ENCODE measurements at places on chromosomes 3 and 15.

DNA sequence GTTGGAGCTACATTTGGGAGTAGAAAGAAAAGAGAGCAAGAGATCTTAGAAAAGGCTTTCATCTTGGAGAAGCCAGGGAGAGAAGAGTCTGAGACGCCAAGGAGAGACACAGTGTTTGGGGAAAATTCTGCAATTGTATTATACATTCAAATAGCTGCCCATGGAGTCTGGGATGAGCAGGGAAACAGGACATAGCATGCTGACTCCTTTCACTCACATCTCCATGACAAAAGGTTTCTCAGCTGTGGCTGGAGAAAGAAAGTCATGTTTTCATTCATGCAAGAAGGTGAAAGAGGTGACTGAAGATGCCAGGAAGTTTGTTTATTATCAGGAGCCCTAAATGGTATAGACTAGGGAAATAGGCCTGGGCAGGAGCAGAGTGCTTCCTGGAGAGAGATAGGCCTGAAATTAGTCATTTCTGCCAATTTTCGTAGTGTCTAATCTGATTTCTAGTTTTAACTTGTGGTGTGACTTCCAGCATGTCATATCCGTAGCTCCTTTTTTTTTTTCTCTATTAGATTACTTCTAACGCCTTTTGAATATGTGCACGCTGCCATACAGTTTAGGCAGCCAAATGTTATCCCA is 34.1 kb downstream of the ACP3 start:
- DNase-seq, result no peak

- DNase-seq, result no peak
Observed at GRCh38 chr3:41276191-41276590, 76.9 kb downstream of the CTNNB1 start.

DNA sequence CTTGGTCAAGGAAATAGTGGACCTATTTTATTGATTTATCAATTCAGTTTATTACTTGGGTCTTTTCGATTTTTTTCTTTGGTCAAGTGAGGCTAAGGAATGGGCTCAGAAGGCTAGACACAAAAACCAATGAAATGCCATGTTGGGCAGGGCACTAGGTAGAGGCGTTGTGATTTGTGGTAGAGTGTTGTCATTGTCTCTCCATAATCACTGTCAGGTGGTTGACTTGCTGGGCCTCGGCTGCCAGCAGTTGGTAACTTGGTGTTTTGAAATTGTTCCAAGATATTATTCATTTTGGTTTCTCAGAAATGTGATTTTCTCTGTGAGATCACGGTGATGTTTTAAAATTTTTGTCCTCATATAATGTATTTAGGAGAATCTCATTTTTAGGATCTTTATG is 173.6 kb downstream of the KLHL25 start:
- no peak for DNase-seq

DNA sequence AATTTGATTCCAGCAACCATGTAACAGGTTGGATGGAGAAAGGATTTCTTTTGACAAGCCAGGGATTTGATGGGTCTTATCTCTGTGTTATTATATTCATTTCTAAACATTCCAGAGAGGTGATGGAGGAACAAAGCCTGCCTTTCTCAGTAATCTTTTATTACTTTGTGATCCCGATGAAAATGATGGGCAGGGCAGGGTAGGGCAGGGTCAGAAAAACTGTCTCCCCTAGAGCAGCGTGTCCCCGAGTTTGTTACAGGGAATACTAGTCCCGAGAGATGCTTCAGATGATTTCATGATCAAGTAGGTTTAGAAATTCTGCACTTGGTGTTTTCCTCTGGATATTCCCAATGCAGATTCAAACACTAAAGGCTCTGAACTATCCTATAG is 111.8 kb upstream of the RGMA start:
- no peak for DNase-seq

GRCh38 chr15:63605816-63606215 is 8.6 kb downstream of the FBXL22 start:
- DNase-seq, result no peak

DNA sequence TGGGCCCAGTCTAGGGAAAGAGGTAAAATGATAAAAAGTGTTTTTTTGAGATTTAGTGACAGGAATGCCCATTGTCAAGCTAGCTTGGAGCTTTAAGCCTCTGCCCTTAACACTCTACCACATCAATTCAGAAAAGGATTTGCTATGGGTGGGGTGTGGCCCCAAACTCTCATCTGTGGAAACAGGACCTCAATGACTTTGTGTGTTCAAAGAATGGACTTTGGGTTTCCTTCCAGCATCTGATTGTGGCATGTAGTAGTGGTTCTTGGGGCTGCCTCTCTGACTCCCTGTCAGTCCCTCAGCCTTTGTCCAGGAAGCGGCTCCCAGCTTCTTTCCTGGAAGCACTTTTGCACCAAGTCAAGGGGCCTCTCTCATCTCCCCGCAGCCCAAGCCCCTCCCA is 56.1 kb downstream of the CCNL1 start:
- no peak for DNase-seq

- no peak for DNase-seq
Observed at GRCh38 chr3:30811151-30811795, 83.2 kb downstream of the GADL1 start.

DNA sequence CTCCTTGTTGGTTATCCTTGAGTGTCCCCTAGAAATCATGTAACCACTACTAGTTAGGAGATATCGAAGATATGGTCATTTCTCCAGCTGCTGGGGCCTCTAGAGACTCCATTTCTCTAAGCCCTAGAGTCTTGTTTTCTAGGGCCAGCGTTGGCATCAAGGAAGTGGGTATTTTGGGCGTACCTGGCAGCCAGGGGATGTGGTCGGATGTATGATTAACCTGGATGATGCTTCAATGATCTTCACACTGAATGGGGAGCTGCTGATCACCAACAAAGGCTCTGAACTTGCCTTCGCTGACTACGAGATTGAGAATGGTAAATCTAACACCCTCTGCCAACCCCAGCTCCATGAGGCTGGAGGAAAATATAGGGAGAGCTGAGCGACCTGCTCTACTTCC is 325.5 kb downstream of the RYR3 start:
- DNase-seq, result no peak

DNA sequence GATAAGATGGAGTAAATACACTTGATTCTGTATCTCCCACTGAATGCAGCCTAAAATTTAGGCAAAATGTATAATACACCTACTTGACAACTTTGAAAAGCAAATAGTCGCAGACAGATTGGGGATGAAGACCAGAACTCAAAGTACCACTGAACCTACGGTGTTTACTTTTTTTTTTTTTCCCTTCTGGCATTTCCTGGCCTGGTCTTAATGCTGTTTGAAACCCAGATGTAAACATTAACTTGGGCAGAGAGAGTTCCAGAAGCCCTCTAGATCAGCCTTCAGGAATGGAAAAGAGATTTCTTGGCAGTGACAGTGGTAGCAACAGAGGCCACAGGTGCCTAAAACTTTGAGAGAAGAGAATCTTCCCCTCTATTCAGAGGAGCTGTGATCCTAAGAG is 27.8 kb downstream of the ALPK3 start:
- DNase-seq, result no peak

GRCh38 chr3:130626049-130626448 is 109.1 kb downstream of the COL6A6 start:
- peak; percentile 3 for DNase-seq

GRCh38 chr3:10514407-10515069 is 9.2 kb upstream of the ATP2B2 start:
- no peak for DNase-seq

GRCh38 chr3:184663356-184663755 is 48.5 kb downstream of the MAGEF1 start:
- DNase-seq, result no peak

- no peak for DNase-seq
Observed at GRCh38 chr3:195013411-195014361, 257.3 kb downstream of the XXYLT1 start.

DNA sequence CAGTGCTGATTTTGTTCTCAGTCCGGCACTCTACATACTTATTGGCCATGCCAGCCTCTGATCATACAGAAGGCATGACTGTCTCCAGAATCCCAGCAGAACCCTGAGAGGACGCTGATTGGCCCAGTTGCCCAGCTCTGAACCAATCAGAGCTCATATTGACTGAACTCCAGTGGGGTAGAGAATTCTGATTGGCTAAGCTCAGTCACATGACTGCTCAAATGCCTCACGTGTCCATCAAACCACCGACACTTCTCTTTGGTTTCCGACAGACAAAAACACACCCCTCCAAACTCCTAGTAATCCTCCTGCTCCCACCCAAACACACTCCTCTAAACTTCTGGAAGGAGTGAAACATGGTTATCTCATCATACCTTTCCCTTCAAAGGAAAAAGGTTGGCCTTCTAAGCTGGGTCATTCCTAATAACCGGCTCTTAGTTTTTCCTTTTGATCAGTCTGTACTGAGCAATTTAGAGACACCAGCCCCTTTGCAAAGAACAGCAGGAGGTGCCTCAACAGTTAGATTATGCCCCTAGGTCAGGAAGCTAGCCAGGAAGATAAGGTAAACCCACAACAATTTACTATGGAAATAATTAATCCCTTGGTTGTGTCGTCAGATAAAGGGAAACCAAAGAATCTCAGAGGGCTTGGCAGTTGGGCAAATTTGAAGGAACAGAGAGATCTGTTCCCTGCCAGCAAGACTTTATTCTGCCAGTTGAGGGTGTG is 187.8 kb downstream of the TLE3 start:
- no peak for DNase-seq

- DNase-seq, result no peak
Observed at GRCh38 chr15:64854041-64854440, 12.3 kb downstream of the PLEKHO2 start.

DNA sequence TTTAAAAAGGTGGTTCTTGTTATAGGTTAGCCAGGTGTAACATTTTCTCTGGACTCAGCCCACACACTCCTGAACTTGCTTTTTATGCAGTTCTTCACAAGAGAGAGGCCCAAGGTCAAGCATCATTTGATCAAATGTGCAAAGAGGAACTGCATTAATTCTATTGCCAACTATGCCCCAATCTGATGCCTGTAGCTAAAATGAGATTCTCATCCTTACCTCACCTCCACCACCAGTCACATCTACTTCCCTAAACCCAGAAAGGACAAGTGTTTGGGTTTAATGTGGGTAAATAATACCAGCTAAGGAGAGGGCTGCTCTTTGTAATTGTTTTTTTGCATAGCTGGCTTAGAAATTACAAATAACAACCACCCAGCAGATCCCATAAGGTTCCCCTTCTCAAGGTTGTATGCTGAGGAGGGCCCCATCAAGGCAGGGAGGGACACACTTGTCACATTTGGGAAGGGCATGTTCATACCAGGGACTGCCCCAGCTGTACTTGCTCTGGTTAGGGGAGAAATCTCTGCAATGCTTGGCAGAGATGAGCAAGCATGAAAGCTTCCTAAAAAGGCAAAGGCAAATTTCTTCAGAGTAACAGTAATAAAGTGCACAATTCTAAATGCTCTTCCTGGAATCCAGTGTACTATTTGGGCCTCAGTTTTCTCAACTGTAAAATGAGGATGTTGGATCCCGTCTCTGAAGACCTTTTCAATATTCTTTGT is 76.2 kb downstream of the TGFBR2 start:
- DNase-seq, result no peak

GRCh38 chr3:66397745-66398144 is 103.1 kb downstream of the LRIG1 start:
- DNase-seq, result no peak

DNA sequence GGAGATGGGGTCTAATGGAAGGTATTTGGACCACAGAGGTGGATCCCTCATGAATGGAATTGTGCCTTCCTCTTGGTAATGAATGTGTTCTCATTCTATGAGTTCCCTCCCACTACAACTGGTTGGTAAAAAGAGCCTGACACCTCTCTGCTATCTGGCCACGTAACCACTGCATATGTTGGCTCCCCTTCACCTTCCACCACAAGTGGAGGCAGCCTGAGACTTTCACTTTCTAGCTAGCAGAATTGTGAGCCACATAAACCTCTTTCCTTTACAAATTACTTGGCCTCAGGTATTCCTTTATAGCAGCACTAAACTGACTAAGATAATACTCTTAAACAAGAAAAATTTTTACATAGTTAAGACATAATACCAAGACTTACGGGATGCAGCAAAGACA is 155.3 kb downstream of the NR1I2 start:
- DNase-seq, result no peak

DNA sequence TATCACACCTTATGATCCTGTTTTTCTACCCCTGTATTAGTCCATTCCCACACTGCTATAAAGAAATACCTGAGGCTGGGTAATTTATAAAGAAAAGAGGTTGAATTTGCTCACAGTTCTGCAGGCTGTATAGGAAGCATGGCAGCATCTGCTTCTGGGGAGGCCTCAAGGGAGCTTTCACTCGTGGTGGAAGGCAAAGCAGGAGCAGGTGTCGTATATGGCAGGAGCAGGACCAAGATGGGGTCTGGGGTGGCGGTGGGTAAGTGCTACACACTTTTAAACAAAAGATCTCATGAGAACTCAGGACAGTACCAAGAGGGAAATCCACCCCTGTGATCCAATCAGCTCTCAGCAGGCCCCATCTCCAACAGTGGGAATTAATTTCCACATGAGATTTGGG is 15.4 kb upstream of the SCAP start:
- DNase-seq, result no peak

DNA sequence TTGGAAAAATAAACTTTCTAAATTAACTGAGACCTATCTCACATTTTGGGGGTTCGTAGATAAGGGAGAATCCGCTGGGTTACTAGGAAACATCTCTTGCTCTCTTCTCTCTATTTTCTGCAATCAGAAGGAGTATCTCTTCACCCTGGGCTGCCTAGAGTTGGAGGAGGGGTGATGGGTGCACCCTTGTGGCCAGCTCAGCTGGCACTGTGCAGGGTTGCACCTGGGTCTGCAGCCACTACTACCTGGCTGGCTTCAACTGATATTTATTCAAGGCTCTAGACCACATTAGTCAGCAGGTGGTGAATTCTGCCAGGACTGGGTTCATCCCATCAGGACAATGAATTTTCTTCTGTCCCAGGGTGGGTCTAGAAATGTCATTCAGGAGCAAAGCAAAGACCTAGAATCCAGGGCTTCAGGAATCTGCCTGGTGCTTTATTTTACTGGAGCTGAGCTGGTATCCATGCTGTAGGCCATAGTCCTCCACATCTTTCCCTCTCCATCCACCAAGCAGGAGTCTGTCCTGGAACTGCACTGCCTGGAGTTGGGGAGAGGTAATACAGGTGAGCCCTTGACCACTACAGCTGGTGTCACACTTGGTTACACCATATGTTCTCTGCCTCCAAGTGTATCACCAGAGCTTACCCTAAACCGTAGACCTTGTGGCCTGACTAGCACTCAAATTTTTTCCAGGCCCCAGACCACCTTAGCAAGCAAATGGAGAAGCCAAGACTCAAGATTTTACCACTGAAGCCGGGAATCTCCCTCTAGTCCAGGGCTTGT is 14.0 kb downstream of the OR5K4 start:
- DNase-seq, result peak; percentile 27

DNA sequence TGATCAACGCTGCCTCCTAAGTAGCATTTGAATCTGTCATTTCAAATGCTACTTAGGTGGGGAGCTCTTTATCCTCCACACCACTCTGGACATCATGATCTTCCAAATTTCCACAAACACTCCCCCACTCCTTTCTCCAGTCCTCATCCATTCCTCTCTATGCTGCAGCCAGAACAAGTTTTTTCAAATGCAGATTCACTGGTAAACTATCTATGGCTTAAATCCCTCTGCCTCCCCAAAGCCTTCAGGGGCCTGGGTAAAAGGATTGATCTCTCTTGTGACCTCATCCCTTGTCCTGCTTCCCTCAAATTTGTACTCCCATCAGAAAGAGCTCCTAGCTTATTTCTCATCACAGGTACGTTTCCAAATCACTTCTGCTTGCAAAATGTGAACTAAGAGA is 1.3 kb upstream of the AEN start:
- no peak for DNase-seq

- peak; percentile 65 for DNase-seq
Observed at GRCh38 chr3:128489927-128490649, 2.9 kb downstream of the GATA2 start.

- DNase-seq, result peak; percentile 15
Observed at GRCh38 chr3:31908391-31909097, 72.5 kb downstream of the OSBPL10 start.

GRCh38 chr3:129824926-129825541 is 68.5 kb downstream of the TMCC1 start:
- DNase-seq, result peak; percentile 62

Measured in PC-3 (cell line).